ENCODE measurements at places on chromosomes 11 and 22. TPM values are rescaled to one million over a fixed set of nuclear protein-coding genes. Genes with fewer than 3 reads are reported as not detected.

SLC22A8 gene
- total RNA-seq: not detected

LRRC4C gene
- total RNA-seq: 1.1 TPM

- no peak for DNase-seq
Observed at GRCh38 chr11:1151366-1152315, 6.1 kb upstream of the MUC5AC start.

DNA sequence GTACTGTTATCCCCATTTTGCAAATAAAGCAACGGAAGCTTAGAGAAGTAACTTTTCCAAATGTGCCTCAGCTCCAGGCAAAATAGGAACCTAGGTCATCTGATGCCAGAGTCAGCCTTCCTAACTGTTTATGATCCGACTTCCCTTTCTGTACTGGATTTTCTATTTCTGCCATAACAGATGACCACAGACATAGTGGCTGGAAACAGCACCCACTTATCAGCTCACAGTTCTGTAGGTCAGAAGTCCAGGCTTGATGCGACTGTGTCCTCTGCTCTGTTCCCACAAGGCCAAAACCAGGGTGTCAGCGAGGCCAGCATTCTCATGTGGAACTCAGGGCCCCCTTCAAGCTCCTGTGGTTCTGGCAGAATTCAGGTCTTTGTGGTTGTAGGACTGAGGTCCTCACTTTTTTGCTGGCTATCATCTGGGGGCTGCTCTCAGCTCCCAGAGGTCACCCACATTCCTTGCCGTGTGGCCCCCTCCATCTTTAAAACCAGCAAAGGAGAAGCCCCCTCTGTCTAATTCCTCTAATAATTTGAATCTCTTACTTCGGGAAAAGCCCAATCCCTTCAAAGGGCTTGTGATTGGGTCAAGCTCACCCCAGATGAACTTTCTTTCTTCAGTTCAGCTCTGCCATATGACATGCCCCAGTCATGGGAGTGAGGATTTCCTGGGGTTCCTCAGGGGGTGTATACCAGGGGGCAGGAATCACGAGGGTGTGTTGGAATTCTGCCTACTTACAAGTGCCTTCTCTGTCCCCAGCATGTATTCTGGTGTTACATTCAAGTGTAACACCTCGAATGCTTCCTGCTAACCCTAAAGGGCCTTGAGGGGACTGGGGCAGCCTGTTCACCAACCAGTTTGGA, 15.3 kb downstream of the KCNJ5 start:
- no peak for DNase-seq

DNA sequence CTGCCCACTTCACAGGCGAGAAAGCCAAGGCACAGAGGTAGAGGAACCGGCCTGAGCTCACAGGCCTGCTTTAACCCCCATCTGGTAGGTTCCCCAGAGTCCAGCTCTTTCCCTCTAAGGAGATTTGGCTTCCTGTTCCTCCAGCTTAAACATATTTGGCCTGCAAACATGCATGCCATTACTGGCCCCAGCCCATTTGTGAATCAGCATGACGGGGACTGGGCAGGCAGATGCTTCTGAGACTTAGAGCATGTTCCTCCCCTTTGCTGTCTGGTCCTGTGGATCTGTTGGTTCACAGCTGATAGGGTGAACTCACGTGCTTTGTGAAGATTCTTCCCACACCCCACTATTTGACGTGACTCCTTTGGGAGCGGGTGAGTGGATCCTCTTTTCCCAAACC, 12.6 kb downstream of the CHST1 start:
- DNase-seq: no peak

DNA sequence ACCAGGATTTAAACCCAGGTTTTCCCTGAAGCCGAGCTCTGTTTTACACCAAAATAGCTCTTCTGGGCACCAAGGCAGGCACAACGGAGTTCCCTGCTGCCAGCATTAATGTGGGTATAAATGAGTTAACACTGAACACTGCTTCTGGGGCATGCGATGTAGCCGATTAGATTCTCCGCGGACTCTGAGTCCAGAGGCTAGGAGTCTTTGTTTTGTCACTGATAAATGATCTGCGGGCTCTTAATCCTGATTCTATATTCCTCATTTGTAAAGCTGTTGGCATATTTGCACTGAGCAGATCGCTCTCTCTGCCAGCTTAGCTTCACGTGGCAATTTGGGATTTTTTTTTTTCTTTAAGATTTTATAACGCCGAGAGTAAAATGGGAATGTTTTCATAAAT, 16.8 kb upstream of the LDLRAD3 start:
- no peak for DNase-seq

DNA sequence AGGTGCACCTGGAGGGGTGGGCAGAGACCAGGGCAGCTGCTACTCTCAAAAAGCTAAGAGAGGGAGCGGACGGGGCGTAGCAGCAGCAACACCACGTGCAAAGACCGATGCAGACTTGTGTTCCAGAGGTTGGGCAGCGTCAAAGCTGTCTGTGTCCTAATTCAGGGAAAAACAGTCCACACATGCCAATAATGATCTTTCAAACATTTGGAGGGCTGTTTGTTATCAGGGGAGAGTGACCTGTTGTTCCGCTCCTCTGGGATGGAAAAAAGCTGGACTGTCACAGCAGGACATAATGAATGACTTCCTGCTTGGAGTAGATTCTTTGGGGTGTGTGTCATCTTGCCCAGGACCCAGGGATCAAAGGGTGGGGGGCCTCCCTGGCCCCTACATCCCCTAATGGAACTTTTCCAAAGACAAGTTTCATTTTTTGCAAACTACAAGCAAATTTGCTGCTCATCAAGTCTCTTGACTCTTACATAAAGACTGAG, 6.2 kb upstream of the FBLN1 start:
- DNase-seq: no peak

- DNase-seq: no peak
Observed at GRCh38 chr11:116557282-116557681, 215.5 kb downstream of the BUD13 start.

DNA sequence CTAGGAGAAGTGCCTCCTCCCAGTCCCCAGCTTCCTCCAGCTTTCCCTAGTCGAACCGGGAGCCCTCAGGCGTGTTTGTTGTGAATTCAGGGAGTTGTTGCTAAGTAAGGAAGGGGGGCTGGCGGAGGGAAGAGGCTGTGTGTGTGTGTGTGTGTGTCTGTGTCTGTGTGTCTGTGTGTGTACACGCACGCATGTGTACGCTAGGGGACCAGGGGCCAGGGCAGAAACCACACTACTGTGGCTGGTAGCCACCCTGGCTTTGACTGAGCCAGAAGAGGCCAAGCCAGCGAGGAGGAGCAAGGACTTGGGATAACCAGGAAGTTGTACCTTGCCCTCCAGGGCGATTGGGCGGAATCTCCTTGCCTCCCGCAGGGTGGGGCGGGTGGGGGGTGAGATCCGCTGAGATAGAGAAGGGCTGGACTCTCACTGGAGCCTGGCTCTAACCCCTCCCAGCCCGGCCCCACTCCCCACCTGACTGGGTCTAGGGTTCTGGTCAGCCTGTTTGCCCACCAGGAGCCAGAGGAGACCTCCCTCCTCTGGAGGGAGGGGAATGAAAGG, 7.5 kb downstream of the BCL9L start:
- peak; percentile 95 for DNase-seq

GRCh38 chr11:62393061-62393611, 25.7 kb upstream of the SCGB1A1 start:
- peak; percentile 29 for DNase-seq
